Stimulated activated CD8-positive, alpha-beta memory T cell treated with anti-CD3 and anti-CD28 coated beads, Interleukin-2, amount 100 ng/mL, for 1 hour (primary cell): ENCODE measurements at places on chromosomes 2 and 18.

DNA sequence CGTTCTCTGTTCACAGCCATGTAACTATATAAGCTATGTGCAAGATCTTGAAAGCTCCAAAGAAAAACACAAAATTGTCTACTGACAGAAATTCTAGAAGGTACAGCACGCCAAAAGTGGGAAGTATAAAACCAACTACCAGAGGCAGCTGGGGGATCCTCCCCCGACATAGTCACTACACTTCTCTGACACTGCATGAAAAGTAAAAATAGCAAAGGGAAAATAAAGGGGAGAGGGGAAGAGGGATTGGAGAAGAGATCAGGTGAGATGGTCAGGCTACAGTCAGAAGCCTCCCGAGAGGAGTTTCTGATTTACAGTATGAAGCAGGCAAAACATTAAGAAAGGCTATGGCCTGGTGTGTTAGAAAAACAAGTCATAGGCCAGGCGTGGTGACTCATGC lies 39.8 kb upstream of the PCBP1 start:
- no peak for DNase-seq

- DNase-seq, result no peak
Observed at GRCh38 chr18:75071484-75071785, 137.5 kb downstream of the PTGR3 start.

DNA sequence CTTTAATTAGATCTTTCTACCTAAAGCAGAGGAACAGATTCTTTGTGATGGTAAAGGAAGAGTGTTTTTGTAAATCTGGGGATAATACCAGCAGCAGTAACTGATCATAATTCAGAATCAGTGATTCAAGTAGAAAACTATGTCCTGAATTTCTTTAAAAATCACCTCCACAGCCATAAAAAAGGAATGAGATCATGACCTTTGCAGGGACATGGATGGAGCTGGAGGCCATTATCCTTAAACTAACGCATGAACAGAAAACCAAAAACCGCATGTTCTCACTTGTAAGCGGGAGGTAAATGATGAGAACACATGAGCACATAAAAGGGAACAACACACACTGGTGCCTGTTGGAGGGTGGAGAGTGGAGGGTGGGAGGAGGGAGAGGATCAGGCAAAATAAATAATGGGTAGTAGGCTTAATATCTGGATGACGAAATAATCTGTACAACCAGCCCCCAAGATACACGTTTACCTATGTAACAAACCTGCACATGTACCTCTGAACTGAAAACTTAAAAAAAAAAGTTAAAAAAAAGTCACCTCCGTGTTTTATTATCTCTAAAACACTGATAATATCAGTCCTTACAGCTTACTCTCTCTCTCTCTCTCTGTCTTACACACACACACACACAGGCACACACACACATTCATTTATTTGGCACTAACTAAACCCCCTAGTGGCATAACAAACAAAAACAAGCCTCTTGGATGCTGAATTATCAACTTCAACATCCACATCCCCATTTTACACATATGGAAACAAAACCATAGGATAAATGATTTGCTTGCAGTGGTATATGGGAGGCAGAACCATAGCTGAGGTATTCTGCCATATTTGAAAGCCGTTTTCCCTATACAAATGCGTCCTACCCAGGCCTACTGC lies 1.4 kb downstream of the TM4SF20 start:
- DNase-seq, result no peak

GRCh38 chr2:203122317-203122986 lies 107.8 kb downstream of the NBEAL1 start:
- no peak for DNase-seq

DNA sequence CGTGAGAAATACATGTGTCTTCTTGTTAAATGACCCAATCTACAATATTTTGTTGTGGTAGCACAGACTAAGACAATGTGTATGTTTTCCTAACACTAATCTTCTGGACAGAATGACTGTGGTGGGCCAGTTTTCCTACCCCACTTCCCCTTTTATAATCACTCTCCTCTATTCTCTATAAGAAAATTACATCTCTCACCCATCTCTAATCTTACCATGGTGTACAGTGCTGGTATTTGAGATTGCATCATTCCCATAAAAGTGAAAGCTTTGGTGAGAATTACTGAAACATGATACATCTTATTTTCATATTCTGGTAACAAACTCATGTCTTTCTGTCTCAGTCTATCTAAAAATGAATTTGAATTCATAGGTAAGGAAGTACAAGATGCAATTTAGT lies 40.5 kb downstream of the CAVIN2 start:
- no peak for DNase-seq

- DNase-seq, result no peak
Observed at GRCh38 chr18:79402977-79403722, 7.4 kb downstream of the NFATC1 start.
